ENCODE measurements at places on chromosomes 5 and 9.

DNA sequence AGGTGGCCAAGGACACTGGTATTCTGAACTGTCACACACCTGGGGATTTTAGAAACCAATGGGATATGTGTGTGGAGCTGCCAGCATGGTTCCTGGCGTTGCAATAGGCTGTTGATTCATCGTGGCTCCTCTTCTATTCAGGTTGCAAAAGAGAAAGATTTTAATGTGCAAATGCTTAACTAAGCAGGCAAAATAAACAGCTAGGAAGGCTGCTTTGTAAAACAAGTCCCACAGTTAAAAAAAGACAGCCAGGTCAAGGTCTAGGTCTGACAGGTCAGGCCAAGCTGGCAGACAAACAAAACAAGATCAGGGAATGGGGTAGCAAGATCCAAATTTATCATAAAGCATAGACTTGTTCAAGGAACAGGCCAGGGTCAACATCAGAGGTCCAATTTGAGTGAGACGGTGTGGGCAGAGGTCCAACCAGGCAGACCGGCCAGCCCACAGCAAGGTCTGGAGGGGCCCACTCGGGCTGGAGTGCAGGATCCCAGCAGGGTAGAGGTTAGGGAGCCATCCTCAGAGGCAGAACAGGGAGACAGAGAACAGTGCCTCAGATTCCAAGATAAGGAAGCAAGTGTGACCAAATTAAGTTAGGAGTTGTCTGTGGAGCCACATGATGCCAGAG is 45.6 kb downstream of the SUB1 start:
- DNase-seq: no peak

DNA sequence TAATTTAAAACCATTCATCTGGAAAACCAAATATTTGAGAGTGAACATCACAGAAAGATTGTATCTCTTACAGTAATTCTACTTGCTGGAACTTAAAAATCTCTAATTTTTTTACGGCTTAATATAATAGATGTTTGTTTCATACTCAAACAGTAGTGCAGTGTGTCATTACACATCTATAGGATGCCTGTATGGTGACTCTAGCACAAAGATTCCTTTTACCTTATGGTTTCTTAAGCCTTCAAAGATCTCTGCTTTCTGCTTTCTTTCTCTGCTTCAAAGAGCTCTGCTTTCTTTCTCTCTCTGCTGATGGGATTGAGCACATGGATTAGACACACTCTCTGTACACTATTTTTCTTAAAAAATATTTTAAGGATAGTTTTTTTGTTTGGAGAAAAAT is 374.0 kb upstream of the CDH9 start:
- DNase-seq: peak; percentile 48

DNA sequence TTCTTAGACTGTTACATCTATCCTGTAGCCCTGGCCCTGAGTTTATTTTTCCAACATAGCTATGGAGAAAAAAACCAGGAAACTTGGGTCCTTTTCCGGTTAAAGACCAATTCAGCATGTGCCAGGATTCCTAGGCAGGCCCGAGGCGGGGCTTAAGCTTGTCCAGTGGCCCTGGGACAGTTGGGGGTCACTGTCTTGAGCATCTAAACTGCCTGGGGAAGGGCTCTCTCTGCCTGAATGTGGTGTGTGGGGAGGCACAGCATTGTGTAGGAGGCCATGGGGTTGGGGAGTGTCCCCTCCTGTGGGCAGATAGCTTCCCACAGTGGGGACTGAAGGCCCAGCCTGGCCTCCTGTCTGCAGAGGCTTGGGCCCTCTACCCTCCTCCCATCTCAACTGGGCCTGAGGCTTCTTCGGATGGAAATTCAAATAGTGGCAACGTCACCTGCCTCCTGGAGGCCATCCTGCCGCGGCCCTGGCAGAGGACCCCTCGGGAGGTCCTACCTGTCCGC is 88.8 kb downstream of the PHF2 start:
- no peak for DNase-seq

- peak; percentile 76 for DNase-seq
Observed at GRCh38 chr9:82606492-82607382, 456.2 kb downstream of the RASEF start.

GRCh38 chr9:104984121-104984520 is 56.2 kb upstream of the ABCA1 start:
- no peak for DNase-seq

- no peak for DNase-seq
Observed at GRCh38 chr5:159359408-159359807, 29.1 kb upstream of the IL12B start.

DNA sequence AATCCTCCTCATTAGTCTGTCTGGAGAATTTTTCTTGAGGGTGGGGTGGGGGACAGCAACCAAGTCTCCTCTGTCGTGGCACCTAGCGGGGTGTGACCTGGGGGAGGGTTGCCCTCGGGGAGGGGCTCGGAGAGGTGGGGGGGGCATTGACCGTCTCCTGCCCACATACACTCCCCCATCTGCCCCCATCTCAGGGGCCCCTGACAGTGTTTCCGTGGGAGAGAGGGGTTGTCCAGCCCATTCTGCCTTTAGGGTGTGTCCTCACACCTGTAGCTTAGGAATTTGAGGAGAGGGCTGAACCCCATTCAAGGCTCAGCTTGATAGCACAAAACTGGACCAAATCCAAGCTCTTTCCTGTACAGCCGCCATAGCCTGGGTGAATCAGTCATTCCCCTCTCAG is 5.9 kb upstream of the CXXC5 start:
- DNase-seq: no peak

DNA sequence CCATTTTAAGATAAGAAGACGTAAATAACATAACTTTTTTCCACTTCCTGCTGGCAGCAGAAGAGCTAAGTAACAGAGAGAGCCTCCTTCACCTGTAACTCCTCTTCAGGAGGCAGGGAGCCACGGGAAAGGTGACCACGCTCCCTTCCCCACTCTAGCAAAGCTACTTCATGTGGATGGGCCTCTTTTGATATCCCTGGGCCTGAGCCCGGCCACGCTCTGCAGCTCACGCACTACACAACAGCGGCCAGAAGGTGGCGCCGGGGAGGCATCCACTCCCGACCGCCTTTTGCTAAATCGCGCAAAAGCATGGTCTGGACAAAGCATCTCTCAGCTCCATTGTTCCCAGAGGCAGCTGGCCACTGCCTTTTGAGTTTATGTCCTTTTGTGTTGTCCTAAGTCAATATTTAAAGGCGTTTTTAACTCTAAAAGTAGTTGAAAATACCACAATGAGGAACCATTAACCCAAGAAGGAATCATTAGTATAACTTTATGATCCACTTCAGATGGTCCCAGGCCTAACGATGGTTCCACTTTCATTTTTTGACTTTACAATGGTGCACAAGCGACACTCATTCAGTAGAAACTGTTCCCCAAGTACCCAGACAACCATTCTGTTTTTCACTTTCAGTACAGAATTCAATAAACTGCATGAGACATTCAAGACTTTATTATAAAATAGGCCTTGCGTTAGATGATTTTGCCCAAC is 23.6 kb downstream of the CMBL start:
- DNase-seq: peak; percentile 67

GRCh38 chr9:14351221-14351836 is 37.4 kb upstream of the NFIB start:
- DNase-seq: no peak

DNA sequence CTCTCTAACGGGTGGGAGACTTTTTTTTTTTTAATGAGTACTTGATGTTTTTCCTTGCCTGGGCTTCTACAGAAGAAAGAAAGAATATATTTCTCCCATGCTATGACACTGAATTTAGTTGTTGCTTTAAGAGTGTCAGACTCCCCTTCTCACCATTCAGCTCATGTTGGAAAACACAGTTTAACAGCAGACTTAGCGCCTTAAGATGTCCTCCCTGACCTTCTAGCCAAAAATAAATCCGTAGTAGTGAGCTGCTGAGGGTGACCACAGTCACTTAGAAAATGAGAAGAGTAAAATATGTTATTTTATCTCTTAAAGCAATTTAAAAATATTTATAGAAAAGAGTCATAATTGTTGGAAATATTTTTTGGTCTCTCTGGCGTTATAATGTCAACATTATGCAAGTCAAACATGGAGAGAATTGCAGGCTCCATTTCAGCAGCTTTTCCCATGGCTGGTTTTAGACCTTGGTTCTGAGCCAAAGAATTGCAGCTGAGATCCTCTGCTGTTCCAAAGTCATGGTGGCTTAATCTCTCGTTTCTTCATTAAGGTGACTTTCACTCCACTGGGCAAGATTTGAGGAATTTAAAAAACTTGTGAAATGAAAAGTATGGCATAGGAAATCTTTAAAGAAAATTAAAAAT is 143.5 kb downstream of the GHR start:
- DNase-seq: no peak

DNA sequence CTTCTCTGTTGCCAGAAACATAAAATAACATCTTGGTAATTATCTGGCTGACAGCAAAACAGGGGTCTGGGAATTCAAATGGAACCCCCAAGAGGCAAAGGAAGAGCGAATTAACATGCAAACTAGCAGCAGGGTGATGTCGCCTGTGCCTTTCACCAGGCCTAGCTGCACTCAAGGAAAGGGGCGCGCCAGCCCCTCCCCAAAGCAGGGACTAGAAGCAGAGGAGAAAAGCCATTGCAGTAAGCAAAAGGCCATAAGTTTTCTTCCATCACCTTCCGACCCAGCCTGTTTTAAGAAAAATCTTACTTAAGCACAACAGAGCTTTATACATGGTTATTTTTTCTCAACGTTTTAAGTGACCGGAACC is 539 bp downstream of the POC5 start:
- DNase-seq: no peak

DNA sequence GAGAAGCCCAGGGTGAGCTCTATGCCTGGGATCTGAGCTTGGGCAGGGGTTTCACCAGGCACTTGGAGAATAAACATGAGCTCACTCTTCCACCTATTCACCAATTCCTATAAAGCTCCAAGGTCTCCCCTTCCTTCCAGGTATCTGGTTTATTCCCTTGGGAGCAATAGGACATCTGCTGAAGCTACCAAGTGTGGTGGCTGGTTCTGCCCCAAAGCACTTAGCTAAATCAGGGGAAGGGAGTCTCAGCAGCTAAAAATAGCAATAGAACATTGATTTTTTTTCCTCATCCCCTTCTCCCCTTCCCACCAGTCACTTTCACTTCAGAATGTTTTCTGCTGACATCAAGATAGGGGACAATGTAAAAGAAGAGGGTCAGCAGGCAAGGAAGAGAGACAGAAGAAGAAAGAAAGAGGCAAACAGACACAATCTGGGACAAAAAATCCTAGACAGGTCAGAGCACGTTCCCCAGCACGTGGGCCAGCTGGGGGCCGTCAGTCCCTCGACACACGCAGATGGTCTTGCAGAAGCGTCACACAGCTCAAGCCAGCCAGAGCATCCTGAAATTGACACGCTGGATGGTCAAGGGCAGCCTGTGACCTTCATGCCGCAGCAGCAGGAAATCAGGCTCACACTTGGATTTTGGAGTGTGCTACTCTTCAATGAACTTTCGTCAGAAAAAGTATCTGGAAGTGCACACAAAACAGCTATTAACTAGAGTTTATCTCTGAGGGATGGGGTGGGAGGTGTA is 176.0 kb downstream of the ZNF608 start:
- DNase-seq: no peak

- DNase-seq: no peak
Observed at GRCh38 chr5:173323106-173323798, 5.0 kb downstream of the STC2 start.

DNA sequence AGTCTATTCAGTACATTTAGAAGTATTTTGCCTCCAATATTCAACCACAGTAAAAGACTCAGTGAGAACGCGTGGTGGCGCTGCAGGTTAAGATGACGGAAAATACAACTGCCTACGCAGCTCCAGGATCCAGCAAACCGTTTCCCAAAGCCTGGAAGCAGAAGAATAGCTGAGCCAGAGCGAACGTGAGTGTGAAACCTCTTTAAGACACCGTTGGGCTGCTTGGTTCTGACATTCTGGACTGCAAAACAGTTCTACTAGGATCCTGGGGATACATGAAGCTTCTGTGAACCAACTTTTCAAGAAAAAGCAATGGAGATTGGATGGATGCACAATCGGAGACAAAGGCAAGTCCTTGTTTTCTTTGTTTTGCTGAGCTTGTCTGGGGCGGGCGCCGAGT is at the start of gene PCDHB16:
TSS of gene PCDHB16 (plus strand) at position 140 of the 400 bp plus-strand sequence. CDS start at position 313, 173 bp downstream.
- peak; percentile 55 for DNase-seq

GRCh38 chr9:503881-504852 is 289.5 kb downstream of the DOCK8 start:
- peak; percentile 4 for DNase-seq

- DNase-seq: no peak
Observed at GRCh38 chr9:25773805-25774204, 95.6 kb upstream of the TUSC1 start.

DNA sequence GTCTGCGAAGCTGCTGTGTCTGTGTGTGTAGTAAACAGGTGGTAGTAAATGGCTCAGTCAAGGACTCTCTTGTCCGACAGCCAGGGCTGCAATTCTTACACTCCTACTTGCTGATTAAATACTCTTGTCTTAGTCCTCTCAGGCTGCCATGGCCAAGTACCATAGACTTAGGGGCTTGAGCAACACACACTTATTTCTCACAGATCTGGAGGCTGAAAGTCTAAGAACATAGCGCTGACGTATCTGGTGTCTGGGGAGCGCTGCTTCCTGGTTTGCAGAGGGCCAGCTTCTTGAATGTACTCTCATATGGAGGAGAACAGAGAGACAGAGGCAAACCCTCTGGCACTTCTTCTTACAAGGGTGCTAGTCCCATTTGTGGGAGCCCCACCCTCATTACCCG is 411.0 kb downstream of the MED10 start:
- DNase-seq: no peak

- DNase-seq: peak; percentile 0
Observed at GRCh38 chr5:26009742-26010141, 1028.6 kb downstream of the CDH9 start.

DNA sequence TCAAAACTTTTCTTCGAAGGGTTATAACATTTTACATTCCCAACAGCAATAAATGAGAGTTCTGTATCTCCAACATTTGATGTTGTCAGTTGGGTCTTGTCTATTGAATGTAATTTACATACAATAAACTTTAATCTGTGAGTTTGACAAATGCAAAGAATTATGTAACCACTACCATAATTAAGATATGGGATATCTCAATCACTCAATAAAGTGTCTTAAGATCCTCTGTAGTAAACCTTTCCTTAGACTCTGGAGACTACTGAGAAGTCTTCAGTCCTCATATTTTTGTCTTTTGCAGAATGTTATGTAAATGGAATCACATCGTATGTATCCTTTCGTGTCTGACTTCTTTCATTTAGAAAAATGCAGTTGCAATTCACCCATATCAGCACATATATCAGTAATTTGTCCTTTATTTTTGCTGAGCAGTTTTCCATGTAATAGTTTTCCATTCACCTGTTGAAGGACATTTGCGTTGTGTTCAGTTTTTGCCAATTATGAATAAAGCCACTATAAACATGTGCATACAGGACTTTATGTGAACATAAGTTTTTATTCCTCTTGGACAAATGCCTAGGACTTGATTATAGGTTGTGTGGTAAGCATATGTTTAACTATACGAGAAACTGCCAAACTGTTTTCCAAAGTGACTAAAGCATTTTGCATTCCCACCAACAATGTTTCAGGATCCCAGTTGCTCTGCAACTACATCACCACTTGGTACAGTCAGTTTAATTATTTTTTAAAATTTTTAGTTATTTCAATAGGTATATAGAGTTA is 784.6 kb upstream of the ZNF608 start:
- DNase-seq: no peak

All from COLO829 (cell line).